ENCODE measurements at places on chromosomes 4 and X.
A peak's percentile ranks its signal among the peaks of the same experiment; 100 is the strongest.

GRCh38 chr4:165700855-165701254, 172.2 kb upstream of the TLL1 start:
- no peak for DNase-seq

- no peak for DNase-seq
These were observed 321.6 kb downstream of the ARHGAP10 start for GRCh38 chr4:148053298-148054003.

- DNase-seq = no peak
These were observed 17.7 kb upstream of the XKRX start for GRCh38 chrX:100946299-100946927.

- DNase-seq = no peak
These were observed 87.5 kb downstream of the EVC start for GRCh38 chr4:5798462-5798861.

GRCh38 chrX:119622356-119623232, 16.4 kb upstream of the NKRF start:
- peak; percentile 66 for DNase-seq

DNA sequence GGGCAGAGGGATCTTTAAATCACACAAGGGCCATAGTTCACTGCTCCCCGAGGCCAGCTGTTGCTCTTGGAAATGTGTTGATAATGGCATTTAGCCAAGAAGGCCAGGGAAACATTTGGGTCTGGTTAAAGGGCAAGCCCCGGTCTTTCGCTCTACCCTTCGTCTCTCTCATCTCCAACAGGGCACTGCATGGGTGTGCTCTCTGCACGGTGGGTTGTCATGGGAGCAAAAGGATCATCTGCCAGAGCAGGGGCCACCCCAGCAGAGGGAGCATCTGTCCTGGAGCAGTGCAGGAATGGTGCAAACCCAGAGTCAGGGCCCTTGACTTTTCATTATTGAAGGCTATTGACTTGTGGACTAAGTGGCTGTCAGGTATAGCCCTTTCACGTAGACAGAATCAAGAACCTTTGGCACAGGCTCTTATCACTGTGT, 22.7 kb upstream of the PGRMC2 start:
- DNase-seq = no peak

DNA sequence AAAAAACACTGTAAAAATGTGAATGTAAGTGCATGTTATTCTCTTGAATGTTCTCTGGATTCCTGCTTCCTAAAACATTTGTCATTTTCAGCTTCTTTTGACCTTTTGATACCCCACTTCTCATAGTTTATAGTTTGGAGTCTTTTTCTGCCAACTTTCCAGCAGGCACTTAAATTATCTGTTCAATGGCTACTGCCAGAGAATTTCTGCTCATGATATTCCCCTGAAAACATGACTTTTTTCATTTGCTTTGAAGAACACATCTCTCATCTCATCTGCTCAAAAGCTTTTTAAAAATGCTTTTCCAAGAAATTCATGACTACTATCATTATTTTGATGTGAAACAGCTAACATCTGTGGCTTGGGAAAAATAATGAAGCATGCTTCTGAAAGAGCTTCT, 269.7 kb upstream of the PCDH7 start:
- peak; percentile 27 for DNase-seq

GRCh38 chrX:110509755-110510532, 151.3 kb downstream of the RTL9 start:
- DNase-seq = no peak

GRCh38 chr4:149781150-149781549, 34.5 kb downstream of the IQCM start:
- no peak for DNase-seq

DNA sequence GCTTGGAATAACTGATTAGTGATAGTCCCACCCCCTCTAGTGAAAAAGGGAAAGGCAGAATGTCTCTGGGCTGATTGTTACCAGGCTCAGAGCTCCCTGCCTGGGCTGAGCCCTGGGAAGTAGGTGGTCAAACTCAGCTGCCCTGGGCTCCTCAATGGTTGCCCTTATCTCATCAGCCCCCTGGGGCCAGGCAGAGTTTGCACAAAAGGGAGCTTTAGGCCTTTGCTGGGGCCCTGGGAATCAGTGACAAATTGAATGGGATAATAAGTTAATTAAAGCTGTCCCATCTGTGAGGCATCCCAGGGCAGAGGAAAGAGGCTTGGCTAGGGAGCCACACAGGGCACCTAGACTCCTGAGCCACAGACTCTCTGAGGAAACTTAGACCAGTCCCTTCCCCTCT, 89.0 kb downstream of the EFNB1 start:
- no peak for DNase-seq

- no peak for DNase-seq
These were observed 21.3 kb upstream of the FTHL17 start for GRCh38 chrX:31092970-31093638.

DNA sequence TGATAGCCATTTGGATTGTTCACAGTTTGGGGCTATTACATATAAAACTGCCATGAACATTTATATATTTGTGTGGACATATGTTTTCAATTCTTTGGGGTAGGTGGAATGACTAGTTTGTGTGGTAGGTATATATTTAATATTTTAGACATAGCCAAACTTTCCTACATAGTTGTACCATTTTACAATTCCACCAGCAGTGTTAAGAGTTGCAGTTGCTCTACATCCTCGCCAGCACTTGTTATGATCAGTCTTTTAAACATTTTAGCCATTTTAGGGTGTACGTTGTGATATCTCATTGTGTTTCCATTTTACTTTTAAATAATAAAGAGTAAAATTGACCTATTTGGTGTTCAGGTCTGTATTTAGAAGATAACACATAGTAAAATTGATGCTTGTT, 76.6 kb downstream of the ZFX start:
- no peak for DNase-seq

- no peak for DNase-seq
These were observed 97.7 kb downstream of the NFKB1 start for GRCh38 chr4:102598762-102599374.

DNA sequence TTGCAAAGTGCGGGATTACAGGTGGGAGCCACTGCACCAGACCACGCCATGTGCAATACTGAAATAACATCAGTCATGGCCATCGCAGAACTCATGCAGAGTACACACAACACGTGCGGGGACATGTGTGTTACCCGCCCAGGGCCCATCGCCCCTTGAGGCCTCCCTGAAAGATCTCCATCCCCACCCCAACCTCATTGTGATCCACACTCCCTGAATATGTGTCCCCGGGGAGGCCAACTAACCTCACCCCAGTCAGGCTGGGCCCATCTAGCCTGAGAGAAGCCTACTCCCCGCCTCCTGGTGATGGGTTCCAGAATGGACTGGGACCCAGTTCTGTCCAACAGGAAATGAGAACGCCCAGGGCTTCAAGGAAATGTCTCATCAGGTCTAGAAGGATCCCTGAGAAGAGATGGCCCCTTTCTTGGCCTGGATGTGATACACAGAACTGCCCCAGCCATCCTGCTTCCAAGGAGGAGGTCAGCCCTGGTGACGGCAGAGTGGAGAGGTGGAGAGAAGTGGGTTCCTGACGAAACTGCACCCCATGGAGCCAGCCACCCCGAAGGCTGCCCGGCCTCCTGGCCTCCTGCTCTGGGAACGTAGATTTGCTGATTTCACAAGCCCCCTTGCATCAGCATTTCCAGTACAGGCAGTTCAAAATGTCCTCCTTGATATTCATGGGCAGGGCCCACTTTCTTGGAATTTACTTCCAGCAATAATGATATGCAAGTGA, 22.5 kb upstream of the CLDN24 start:
- DNase-seq = no peak

GRCh38 chr4:87025614-87026041, 90.8 kb downstream of the AFF1 start:
- DNase-seq = no peak

- DNase-seq = no peak
These were observed 137.8 kb upstream of the GPR101 start for GRCh38 chrX:137171626-137172025.

DNA sequence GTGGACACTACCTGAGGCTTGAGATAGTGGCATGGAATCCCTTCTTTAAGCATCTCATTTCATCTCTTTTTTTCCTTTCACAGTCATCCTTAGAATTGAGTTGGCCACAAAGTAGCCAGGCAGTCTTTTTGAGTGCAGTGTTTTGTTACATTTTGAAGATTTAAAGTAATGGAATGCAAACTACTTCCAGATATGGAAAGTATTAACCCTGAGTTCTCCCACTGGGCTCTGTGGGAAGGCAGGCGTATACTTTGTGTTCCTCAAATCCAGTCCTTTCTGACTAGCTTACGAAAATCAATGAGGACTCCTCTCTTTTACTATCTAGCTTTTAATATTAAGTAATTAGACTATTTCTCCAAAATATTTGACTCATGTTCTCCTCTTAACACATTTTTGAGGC, 29.9 kb downstream of the PCDH10 start:
- no peak for DNase-seq

DNA sequence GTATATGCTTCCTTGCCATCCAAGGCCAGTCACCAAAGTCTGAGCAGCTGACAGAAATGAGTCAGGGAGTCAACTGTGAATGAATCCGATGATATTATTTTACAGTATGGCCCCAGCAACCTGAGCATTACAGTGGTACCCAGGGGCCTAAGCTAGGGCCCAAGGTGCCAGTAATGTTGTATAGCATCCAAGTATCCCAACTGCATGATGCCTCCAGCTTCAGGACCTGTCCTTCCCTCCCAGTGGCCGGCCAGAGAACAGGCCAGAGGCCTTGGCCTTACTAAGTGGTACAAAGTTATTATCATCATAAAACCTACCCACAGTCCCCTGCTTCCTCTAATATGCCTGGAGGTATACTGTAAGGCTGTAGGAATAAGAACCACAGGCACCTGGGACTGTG, 79.9 kb downstream of the RFC1 start:
- no peak for DNase-seq

- DNase-seq = peak; percentile 12
These were observed 645.0 kb upstream of the ATOH1 start for GRCh38 chr4:93183576-93183975.

DNA sequence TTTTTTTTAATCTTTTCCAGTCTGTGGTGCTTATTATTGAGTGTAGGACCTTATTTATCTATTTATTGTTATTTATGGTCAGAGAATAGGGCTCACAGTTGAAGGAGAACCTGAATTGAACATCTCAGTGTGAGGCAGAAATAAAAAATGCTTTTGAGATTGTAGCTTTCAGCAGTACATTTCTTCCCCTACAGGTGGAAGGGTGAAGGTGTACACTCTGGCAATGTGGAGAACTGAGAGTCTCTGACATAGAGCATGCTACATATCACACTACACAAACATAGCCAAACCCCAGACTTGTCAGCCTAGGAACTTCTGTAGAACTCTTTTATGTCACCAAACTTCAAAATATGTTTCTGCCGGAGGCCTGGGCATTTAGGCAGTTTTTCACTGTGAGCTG, 140.2 kb downstream of the STIM2 start:
- no peak for DNase-seq

GRCh38 chr4:105765690-105766407, 57.3 kb downstream of the GSTCD start:
- DNase-seq = no peak

- DNase-seq = peak; percentile 2
These were observed 155.2 kb upstream of the SPIN4 start for GRCh38 chrX:63506320-63506719.

DNA sequence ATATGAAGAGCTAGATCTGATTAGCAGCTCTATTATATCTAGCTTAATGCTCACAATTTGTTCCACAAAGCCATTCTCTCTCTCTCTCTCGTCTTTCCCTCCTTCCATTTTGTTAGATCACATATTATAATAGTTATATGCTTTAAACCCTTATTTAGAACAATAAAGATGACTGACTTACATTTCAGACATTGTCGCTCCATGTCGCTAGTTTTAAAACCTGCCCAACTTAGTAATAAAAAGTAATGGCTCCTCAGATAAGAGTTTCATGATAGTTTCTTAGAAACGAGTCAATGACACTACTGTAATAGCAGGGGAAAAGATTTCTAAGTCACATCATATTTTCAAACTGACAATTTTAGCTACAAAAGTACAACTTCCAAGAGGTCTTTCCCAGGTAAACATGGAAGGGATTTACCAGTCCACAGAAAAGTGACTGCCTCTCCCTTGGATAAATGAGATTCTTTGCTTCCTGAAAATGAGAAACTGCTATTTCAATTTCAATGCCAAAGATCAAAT, 38.5 kb upstream of the YTHDC1 start:
- no peak for DNase-seq

GRCh38 chrX:7233580-7234406, 85.8 kb upstream of the PUDP start:
- DNase-seq = no peak

DNA sequence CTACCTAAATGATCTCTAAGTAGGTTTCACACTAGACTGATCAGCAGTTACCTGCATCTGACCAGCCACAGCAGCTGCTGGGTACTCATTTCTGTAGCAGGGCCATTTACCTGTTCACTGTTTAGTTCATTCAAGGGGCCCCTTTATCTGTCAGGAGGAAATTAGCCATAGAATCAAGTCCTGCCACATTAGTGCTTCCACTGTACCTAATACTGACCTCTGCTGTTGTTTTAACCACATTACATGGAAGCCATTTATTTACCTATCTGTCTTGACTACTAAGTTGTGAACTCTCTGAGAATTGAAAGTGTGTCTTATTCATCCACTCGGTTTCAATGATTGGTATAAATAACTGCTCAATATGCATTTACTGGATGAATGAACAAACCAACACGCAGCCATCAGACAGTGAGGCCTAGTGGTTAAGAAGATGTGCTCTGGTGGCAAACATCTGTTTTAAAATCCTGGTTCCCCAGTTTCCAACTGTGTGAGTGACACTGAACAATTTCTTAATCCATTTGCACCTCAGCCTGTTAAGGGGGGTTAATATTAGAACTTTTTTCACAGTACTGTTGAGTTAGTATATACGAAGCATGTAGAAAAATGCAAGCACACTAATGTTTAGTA, 30.0 kb upstream of the ANXA5 start:
- DNase-seq = no peak

GRCh38 chrX:43108828-43109227, 330.9 kb upstream of the PPP1R2C start:
- no peak for DNase-seq

DNA sequence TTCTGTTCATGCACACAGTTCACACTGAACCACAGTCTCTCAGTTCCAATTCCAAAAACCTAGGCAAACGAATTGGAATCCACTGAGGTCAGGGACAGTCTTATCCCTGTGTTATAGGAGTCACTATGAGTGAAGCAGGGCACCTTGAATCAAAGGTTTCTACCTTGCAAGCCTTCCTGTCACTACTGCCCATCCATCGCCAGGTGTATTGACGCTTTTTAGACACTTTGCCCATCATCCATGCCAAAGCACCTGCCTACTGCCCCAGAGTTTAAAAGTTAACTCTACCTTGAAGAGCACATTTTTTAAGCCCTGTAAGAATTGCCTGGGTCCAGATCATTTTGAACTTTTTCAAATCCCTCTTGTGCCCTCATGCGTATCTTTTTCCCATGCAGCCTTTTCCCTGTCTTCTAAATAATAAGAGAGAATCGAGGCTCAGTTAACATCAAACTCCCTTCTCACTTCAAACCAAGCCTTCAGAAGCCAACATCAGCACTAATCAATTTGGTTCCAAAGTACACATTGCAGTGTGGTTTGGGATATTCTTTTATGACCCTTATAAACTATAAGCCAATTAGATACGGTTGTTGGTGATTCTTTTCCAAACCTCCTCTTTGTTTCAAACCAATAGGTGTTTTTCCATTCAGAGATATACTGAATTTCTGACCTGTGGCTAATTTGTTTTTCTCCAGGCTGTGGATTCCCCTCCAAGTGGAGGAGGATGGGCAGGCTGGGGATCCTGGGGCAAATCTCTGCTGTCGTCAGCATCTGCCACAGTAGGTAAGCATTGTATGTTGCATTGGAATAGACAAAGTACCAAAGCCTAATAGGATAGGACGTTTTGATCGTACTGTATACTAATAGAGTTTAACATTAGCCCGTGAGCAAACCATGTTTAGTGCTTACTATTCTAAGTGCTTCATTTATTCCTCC, 23.7 kb downstream of the FAM114A1 start:
- no peak for DNase-seq

GRCh38 chr4:56654238-56654632, 26.9 kb downstream of the HOPX start:
- no peak for DNase-seq

Data from right lung (tissue), 10 donors.